CMK (cell line): ENCODE measurements at places on chromosomes 2 and 18.
A peak's percentile ranks its signal among the peaks of the same experiment; 100 is the strongest.

- no peak for DNase-seq
These were observed 29.6 kb downstream of the SH3BP4 start for GRCh38 chr2:234981197-234982095.

DNA sequence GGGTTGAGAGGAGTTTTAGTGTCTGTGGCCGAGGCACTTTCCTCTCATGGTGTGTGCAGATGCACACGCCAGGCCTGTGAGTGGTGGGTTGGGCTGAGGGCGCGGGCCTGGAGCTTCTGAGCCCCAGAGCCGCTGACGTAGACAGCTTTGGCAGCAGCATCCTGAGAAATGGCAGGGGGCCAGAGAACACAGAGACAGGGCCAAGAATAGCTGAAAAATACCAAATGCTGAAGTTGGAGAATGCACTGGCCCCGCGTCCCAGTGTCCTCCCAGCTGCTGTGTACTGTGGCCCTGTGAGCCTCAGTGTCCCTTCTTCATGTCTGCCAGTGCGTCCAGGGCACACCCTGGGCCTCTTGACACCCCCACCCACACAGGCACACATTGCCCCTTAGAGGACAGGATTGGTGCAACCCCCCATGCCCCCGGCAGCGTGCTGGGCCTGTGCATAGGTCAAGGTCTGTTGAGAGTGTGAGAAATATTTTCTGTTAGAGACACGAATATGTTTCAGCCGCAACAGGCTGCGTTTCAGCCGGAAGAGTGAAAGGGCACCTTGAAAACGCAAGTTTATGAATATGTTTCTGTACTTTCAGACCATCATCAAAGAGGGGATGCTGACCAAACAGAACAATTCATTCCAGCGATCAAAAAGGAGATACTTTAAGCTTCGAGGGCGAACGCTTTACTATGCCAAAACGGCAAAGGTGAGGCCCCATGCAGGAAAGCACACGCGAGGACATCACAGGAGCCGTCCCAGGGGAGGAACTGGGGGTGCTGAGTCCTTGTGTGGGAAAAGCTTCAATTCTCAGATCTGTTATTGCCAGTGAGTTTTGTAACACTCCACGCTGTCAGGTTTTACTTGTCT is 33.6 kb downstream of the DGKD start:
- DNase-seq = no peak

DNA sequence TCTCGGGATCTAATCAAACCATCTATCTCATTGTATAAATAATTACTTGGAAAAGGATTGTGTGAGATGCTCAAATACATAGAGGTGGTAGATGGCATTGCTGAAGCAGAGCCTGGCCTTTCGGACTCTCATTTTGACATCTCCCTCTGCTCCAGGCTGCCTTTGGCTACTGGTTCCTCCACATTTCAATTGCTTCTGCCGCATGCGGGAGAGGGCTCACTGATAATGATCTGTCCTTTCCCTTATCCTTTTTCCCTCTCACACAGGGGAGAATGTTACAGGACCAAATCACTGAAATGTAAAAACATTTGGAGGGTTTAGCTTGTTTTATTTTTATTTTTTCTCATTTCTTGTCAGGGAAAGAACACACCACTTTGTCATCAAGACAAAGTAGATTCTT is 380.6 kb upstream of the UBE2E3 start:
- DNase-seq = no peak

DNA sequence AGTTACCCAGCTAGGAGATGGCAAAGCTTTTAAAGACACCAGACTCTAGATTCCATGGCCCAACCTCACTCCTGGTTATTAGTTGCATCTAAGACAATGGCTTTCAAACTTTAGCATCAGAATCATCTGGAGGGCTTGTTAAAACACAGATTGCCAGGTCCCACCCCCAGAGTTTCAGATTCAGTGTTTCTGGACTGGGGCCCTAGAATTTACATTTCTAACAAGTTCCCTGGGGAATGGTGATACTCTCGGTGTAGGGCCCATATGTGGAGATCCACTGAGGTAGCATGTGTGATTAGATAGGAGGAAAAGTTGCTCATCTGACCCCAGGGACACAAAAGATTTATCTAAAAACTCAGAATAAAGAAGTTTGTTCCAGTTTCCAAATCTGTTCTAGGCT is 14.5 kb upstream of the TTR start:
- DNase-seq = no peak

DNA sequence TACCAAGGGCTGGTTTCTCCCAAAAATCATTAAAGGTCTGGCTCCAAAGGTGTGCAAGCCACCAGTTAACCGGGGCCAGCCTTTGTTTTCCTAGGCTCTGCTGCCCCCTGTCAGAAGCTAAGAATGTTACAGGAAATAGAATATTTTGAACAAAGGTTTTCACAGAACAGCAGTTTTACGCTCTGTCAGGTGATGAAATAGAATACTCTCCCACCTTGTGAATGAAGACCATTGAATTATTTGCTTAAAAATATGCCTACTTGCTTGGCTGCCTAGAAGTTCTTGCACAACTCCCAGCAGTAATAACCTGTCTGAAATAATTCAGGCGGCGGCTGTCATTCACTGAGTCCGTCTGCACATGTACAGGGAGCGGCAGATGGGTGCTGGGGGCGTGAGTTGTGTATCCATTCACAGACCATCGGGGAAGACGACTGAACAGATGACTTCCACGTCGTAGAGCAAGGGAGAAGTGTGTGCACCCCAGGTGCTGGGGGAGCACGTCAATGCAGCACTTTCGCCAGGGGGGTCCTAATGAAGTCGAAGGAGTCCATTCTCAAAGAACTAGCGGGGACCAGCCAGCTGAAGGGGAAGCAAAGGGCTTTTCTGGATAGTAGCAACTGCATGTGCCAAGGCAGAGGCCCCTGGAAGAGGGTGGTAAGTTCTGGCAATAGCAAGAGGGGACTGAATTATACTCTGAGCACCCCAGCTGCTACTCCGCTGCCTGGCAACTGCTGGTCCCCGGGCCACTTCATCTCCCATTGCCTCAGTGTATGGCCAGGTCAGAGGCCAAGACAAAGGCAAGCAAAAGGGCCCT is 56.1 kb downstream of the SF3B1 start:
- DNase-seq = no peak

DNA sequence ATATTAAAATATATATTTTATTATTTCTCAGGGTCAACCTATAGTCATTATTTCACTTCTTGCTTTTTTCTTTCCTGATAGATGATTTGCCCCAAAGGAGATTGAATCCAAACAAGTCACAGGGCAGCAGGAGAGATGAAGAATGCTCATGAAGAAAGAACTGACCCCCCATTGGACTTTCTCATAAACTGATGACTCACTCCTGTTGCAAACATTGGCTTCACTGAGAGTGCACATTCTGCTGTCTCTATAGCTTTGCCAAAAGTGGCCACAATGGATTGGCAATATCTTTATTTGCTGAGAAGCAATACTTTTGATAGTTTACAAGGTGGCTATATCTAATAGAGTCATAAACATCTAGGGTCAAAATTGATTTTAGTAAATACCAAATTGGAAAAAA is 55.9 kb upstream of the ZNF385B start:
- no peak for DNase-seq

GRCh38 chr2:31202833-31203232 is 14.5 kb downstream of the CAPN14 start:
- no peak for DNase-seq

- DNase-seq = no peak
These were observed 34.4 kb downstream of the PLEKHA3 start for GRCh38 chr2:178514664-178515063.

DNA sequence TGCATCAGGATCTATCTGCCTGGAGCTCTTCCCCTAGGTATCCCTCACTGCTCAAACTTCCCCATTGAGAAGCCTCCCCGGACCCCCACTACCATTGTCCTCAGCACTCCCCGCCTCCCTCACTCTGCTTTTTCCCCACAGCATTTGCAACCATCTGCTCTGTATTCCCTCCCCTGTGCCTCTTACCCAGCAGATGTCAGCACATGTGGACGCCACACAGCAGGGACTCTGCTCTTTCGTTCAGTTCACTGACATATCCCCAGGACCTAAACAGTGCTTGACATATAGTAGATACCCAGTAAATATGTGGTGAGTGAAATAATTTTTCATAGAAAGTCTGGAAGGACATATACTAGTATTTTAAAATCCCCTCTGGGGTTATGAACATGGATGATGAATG is 101.1 kb downstream of the TMEM247 start:
- DNase-seq = no peak

- DNase-seq = peak; percentile 20
These were observed 414.2 kb upstream of the CHST9 start for GRCh38 chr18:27599202-27599829.

DNA sequence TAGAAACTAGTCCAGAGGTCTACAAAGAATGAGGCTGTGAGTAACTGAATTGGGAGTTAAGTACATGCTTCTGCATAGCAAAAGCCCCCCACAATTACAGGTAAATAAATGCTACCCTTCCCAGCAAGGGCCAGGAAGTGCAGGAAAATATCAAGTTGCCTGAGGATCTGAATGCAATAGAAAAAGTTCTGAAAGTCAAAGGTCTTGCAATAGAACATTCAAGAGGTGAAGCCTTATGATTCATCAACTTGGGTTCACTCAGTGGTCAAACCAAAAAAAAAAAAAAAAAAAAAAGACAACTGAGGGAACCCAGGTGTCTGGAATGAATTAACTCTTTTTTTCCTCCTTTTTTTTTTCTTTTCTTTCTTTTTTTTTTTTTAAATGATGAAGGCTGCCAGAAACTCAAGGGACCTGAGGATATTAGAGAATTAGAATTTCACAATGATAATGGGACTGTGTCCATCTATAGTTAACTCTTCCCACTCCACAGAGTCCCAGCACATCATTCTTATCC is 42.9 kb upstream of the RFX8 start:
- DNase-seq = no peak

GRCh38 chr2:120823551-120823950 is 87.9 kb downstream of the GLI2 start:
- no peak for DNase-seq

DNA sequence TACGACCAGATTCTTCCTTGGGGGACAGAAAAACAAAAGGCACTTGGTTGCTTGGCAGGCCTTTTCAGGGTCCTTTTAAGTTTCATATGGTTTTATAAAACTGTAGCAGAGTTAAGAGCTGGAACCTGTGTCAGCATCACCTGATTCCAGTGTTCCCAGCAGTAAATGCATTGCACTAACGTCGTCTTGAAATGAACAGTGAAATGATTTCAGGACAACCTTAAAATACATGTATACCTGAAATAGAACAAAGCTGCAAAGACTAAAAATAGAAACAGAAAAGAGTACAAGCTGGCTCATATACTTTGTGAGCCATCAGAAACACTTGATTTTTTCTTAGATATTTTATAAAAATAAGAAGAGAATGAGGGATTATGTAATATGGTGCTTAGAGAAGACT is 51.9 kb downstream of the ACSL3 start:
- DNase-seq = no peak

DNA sequence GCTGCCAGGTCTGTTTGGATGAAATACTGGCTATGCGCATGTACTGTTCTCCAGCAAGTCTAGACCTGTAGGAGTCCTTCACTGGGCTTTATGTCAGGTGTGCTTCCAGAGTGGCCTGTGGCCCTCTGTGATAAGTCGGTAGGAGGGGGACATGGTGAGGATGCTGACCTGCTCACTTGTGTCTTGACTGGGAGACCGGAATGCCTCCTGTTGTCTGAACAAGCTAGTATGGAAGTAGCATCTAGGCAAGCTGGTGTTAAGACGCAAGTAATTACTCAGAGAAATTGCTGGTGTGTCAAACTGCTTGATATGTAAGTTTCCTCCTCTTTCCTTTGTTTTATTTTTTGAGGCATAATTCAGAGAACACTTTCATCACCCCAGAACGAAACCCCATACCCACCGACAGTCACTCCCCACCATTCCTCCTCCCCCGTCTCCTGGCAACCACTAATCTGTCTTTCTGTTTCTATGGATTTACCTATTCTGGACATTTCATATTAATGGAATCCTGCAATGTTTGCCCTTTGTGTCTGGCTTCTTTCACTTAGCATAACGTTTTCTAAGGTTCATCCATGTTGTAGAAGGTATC is 76.4 kb downstream of the TMEM247 start:
- no peak for DNase-seq

- peak; percentile 59 for DNase-seq
These were observed 423.3 kb downstream of the LPIN1 start for GRCh38 chr2:12169721-12170120.
